ENCODE measurements at places on chromosomes 1 and 21.

- DNase-seq: no peak
These were observed 39.2 kb upstream of the POU3F1 start for GRCh38 chr1:38085666-38086330.

DNA sequence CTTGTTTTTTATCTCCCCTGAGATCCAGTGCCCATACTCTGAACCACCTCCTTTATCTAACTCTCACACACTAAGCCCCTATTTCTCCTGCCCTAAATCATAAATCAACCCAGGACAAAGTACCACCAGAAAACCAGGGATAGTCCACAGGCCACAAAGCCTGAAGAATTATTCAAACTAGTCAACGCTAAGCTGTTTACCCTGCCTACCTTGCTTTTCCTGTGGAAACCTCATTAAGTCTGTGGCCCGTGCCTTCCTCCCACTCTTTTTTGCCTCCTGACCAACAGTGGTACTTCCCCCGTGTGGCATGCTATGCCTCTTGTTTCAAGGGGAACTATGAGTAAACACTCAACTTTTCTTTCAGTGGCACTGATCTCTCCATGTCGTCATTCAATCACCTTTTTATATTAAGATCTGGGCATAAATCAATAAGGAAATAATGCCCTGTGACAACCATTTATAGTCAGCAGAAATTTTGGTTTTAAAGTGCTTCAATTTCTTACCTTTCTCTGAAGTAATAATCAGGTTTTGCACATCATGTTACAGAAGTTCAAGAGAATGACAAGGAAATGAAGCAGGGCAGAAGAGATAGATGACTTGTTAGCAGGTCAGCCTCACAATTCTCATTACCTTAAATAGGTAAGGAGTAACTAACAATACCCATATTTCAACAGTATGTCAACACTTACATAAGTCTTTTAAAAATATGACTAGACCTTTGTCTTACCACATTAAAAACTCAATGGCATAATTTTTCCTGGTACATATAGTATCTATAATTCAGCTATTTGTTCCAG is 32.1 kb downstream of the EYA3 start:
- peak; percentile 39 for DNase-seq

DNA sequence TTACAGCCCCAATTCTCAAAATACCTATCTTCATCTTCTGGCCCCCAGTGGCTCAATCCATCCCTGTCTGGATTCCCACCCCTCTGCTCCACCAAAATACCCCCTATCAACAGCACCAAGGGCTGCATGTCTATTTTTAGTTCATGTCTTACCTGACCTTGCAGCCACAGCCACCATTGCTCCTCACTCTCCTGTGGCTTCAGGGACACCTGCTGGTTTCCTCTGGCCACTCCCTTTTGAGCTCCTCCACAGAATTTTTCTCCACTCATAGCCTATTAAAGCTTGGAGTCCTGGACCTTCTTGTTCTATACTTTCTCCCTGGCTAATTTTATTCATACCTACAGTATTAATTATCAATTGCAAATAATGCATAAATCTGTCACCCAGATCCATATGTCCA is 125.3 kb upstream of the NGF start:
- DNase-seq: peak; percentile 22

DNA sequence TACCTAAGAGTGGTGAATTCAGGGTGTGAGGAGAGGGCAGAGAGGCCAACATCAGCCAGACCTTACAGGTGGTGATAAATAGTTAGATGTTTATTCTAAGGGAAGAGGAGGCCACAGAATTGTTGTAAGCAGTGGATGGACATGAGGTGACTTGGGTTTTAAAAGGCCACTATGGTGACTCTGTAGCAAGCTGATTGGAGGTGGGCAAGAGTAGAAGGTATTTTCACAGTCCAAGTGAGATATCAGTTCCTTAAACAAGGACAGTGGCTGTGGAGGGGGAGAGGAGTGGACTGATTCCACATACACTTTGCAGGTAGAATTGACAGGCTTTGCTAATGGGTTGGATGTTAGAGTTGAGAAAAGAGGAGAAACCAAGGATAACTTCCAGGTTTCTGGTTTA is 60.8 kb upstream of the CLDN14 start:
- DNase-seq: no peak

DNA sequence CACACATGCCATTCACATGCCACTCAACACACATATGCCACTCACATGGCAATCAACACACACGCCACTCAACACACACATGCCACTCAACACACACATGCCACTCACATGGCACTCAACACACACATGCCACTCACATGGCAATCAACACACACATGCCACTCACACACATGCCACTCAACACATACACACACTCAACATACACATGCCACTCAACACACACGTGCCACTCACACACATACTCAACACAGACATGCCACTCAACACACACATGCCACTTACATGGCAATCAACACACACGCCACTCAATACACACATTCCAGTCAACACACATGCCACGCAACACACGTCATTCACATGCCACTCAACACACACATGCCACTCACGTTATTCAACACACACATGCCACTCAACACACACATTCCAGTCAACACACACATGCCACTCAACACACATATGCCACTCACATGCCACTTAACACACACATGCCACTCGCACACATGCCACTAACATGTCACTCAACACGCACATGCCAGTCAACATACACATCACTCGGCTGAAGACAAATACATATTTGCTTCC is 182.9 kb downstream of the NPHP4 start:
- DNase-seq: no peak

DNA sequence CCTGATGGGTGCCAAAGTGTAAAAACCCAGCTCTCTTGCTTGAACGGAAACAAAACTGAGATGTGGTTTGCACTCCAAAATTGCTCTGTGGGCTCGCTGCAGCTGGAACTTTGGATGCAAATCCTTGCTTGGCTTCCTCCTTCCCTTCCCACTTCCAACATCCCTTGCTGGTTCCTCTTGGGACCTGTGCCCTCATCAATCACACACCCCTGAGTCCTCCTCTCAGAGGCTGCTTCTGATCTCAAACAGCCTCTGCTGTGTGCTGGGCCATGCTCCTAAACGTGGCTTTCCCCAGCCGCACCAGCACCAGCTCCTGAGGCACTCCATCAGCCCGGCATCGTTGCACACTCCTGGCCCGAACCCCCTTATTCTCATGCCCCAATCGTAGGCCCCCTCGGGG is 124.3 kb upstream of the RAB4A start:
- no peak for DNase-seq

GRCh38 chr1:42744148-42744413 is 4.0 kb upstream of the CLDN19 start:
- DNase-seq: no peak

DNA sequence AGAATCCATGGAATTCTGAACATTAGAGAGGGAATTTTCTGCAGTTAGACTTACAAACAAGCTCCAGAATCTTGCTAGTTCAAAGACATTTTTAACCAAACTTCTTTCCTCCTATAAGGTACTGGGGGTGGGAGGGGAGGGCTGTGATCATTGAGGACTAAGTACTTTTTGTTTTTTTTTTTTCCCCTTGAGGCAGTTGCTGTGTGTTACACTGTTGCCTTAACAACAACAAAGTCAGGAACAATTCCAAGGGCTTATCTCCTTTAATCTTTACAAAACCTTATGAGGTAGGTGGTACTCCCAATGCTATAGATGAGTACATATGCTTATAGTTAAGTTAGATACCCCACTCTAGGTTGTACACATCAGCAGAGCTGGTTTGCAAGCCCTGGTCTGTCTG is 62.9 kb downstream of the PPP1R12B start:
- DNase-seq: no peak

DNA sequence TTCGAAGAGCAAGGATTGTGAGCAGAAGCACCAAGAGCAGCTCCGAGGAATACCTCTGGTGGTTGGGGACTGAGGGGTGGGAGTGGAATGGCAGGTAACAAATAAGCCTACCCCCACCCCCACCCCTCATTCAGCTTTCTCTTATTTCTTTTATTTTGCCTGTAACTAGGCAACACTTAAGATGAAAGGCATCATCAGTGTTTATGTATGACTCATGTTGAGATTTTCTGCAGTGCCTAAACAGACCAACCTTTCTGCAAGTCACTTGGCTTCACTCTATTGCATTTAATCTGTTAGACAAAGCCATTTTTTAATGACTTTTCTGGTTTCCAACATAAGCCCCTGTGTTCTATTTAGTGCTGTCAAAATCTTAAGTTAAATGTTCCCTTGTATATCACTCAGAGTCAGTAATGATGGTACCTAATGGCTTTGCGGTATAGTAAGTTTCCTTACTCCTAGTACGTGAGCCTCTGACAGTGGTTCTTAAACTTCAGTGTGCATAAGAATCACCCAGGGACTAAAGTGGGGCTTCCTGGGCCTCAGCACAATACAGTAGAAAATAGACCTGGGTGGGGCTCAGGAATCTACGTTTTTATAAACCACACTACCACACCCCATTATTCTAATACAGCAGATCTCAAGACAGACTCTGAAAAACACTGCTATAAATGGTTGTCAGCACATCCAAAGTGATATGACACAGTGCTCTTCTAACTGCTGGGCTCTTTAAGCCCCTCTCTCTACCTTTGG is 19.9 kb downstream of the CASQ2 start:
- peak; percentile 12 for DNase-seq

DNA sequence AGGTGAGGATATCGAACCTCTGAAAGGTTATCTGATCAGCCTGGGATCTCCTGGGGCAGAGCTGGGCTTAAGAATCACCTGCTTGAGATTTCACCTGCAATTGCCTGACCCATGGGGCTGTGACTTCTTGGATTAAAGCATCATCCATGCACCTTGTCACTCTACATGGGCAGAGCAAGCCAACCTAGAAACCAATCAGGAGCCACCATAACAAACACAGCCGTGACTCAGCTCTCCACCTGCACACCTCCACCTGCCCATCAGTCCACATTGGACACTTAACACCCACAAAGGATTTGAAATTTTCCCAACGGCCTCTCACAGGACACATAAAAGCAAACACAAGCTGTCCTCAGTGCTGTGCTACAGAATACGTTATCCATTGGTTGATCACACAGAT is 35.1 kb upstream of the ETS2 start:
- DNase-seq: no peak

DNA sequence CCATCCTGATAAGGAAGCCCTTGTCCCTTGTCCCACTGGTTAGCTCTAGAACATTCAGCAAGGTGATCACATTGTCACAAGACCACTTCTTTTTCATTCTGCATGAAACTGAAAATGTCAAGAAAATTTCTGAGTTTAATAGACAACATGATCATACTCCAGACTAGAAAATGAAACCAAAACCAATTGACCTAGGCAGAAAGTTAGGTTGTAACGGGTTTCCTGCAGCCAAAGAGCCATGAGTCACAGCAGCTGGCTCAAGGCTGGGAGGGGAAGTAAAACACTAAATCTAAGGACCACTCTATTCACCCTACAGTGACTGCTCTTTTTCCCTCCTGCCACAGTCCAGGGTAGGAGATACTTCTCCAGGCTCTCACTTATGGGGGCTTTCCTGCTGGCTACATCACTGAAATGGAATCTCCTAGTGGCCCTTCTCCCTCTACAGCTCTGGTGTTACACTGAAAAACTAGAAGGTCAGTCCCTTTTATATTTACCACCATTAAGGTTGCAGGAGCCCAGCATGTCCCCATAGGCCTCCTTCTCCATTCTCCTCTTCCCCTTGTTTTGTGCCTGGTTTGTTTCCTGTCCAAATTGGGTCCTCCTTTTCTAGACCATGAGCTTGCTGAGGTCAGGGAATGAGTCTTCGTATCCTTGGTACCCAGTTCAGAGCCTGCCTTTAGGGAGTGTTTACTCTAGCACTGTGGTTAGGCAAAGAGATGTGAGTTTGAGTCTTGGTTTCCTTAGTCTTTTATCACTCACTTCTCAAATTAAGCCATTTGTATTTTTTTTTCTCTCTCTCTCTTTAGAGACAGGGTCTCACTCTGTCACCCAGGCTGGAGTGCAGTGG is 236.5 kb upstream of the JUN start:
- peak; percentile 75 for DNase-seq

DNA sequence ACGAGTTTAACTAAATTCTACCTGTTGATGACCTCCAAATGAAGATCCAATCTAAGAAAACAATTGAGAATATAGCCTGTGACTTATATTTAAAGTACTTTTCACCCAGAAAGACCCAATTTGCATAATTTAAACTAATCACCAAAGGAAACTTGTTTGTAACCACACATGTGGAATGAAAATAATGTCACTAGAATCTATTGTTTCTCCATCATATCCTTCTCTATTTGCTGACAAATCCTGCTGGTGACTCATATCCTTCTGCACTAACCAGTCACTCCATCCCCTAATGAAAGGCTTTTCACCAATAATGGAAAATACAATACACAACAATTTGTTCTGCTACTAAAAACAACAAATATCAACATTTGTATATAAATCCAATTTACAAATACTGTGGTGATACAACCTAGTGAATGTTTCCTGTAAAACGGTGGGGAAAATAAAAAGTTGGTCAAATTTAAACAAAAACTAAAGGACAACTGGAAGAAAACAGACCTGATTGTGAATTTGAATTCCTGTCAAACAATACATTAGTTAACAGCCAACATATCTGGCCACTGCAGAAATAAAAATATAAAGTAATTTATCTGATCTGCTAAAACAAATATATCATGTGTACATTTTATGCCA is 6.5 kb downstream of the PTP4A2 start:
- peak; percentile 32 for DNase-seq

DNA sequence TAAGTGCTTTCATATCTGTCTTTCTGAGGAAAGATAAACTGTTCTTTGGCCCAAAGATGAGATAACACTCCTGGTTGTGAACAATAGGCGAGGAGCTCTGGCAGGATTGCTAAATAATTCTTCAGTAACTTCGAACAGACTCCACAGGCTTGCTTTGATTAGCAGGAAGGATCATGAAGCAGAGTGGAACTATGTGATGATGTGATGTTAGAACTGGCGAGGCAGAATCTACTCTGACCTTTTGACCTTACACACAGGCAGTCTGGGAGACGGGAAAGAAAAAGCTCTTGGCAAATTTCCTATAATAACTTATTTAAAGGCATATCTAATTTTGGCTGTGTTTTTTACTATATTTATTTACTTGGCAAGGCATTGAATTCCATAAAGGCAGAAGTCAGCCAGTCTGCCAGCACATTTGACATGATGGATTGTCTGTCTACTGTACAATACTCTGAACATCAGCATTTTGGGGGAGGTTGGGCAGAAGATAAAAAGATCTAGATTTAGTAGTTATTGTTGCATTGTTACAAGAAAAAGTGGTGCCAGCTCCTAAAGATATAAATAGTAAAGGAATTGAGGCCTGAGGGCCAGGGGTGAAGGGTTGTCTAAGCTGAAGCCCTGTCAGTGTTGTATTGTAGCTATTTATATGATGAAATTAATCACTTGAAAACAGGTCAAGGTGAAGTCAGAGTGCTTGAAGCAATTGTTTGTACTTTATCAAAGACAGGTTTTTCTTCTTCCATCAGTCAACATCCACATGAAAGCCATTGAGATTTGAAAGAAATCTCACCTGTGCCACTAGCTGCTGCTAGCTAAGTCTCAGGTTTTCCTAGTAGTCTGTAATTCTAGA is 708.8 kb downstream of the LTN1 start:
- peak; percentile 14 for DNase-seq

GRCh38 chr1:8374356-8374755 is 56.4 kb downstream of the SLC45A1 start:
- no peak for DNase-seq

- peak; percentile 79 for DNase-seq
These were observed 6.3 kb downstream of the MAGI3 start for GRCh38 chr1:113396585-113396984.

Measured in RCC 7860 (cell line).